ENCODE measurements at places on chromosomes 4 and X.

GRCh38 chr4:109973529-109973905 is 60.8 kb downstream of the EGF start:
- DNase-seq = no peak

DNA sequence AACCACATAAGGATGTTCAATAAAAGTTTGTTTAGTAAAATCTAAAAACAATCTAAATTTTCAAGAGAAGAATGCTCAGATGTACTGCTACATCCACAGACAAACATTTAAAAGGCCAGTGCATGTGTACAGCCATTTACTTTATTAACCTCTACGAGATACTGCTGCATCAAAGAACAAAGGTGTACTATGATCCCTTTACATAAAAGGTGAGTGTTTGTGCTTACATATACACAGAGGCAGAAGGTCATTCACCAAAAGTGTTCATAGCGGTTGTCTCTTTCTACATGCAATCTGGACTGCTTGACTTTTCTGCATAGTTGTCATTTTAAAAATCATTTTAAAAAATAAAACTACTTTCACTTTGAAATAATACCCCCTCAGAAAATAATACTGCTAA is 81.7 kb downstream of the AFAP1 start:
- no peak for DNase-seq

GRCh38 chrX:104789784-104790183 is 223.8 kb downstream of the IL1RAPL2 start:
- DNase-seq = no peak

- DNase-seq = no peak
Observed at GRCh38 chr4:44928785-44929184, 202.4 kb upstream of the GNPDA2 start.

DNA sequence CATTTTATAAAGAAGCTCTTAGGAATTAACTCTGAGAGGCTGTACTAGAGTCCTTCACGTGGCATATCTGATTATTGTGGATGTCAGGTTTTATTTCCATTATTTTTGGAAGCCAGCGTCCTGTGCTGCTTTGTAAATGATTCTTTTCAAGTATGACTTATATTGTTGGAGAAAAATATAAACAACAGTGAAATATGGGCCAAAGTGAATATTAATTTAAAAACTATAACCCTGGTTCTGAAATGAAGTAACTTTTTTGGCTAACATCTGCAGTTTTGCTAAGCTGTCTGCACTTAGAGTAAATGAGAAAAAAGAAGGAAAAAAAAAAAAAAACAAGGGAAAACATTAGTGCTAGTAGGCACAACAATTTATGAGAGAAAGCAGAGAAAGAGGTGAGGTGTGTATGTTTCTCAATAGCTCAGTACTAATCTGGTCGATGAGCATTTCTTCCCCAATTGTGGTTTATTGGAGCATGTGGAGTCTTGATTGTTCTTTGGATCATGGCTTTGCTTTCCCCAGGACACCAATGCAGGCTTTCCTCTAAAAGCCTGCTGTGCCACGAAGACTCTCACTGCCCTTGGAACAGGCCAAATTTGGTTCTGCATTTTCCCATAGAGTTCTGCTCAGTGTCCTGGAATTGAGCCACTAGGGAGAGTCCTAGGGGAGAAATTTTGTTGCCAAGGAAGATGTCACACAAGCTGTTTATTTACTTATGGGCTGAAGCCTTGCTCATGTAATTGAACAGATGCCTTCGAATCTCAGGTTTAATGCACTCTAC is 273.3 kb downstream of the DKK2 start:
- DNase-seq = no peak

GRCh38 chr4:29304595-29304994 is 1415.6 kb upstream of the PCDH7 start:
- no peak for DNase-seq
